ENCODE measurements at places on chromosomes 1 and 21.

- DNase-seq: peak; percentile 21
These were observed 480 bp downstream of the CADM3 start for GRCh38 chr1:159171688-159172501.

DNA sequence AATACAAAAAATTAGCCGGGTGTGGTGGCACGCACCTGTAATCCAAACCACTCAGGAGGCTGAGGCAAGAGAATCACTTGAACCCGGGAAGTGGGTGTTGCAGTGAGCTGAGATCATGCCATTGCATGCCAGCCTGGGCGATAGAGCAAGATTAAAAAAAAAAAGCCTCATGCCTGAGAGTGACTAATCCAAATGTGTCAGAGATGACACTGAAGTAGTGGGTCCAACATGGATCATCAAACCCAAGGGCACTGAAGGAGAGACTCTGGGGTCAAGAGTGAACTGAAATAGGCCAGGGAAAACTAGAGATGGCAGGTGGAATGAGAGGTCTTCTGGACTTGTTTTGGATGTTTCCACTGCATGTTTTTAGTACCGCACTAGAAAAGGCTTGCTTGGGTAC lies 10.2 kb upstream of the CACHD1 start:
- DNase-seq: no peak

DNA sequence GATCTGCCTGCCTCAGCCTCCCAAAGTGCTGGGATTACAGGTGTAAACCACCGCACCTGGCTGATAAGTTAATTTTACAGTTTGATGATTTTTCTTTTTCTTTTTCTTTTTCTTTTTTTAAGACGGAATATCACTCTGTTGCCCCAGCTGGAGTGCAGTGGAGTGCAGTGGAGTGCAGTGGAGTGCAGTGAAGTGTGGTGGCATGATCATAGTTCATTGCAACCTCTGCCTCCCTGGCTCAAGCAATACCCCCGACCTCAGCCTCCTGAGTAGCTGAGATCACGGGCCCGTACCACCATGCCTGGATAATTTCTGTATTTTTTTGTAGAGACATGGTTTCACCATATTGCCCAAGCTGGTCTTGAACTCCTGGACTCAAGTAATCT lies 84.4 kb upstream of the CXADR start:
- no peak for DNase-seq

DNA sequence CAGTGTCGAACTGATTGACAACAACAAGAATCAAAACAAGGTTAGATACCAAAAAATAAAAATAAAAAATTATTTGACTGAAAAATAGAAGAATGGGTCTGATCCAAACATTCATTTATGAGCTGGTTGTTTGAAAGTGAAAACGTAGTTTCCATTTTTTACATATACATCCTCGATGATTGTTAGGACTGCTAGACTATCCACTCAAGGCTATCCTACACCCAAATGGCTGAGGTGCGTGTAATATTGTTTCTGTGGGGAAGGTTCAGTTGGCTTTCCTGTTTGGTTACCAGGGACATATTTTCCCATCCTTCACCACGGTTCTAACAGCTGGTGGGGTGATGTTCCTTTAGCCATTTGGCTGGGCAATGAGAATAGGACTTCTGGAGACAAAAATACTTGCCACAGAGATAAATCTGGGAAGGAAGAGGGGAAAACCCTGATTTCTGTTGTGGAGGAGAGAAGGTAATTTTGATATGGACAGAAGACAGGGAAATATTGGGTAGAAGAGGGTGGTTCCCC lies 66.3 kb downstream of the MAP3K7CL start:
- DNase-seq: no peak

DNA sequence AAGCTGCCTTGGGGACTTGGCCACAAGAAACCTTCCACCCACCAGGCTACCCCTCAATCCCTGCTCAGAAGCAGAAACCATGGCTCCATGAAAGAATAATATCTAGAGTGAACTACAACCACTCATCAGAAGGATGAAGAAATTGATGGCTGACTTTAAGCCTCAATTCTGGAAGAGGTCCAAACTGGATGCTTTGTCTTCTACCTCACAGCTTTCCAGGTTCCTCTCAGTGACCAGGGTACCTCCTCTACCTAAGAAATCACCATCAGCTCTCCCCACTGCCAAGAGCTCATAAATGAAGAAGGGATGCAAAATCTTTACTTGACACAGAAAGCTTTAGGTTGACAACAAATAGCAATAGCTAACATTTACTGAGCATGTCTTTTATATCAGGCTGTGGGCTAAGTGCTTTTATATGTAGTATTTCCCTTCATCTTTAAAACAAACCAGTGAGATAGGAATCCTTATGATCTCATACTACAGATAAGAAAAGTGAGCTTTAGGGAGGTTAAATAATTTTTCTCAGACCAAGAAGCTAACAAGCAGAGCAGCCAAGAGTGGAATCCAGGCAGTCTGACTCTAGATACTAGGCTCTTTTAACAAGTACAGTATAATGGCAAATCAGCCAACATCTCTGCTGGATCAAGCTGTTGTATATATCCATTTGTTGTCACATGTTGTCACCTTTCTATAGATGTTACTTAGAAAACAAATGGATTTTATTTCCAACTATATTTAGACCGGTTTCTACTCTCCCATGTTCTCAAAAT lies 243.0 kb upstream of the SGIP1 start:
- no peak for DNase-seq

GRCh38 chr1:2021550-2021949 lies 2.4 kb downstream of the GABRD start:
- DNase-seq: no peak

DNA sequence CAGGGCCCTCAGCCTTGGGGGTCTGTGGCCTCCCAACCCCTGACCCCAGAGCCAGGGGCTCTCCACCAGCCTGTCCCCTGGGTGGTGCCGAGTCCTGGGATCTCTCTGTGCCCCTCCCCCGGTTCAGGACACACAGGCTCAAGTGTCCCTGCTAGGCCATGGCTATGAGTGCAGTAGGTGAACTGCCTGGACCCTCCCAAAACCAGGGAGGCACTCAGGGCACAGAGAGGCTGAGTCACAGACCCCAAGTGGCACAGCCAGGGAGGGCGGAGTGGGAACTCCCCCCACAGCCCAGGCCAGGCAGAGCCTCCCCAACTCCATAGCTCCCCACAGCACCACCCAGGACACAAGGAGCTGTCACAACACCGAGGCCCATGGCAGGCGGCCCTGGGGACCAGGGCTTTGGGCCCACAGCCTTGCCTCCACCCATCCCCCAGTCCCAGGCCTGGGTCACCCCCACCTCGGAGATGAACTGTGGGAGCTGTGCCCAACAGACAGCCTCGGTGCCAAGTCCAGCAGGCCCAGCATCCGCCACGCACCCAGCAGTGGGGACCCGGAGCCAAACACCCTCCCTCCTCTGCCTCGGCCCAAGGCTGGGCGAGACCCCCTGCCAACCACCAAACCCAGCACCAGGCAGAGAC lies 3.2 kb downstream of the DVL1 start:
- DNase-seq: no peak

DNA sequence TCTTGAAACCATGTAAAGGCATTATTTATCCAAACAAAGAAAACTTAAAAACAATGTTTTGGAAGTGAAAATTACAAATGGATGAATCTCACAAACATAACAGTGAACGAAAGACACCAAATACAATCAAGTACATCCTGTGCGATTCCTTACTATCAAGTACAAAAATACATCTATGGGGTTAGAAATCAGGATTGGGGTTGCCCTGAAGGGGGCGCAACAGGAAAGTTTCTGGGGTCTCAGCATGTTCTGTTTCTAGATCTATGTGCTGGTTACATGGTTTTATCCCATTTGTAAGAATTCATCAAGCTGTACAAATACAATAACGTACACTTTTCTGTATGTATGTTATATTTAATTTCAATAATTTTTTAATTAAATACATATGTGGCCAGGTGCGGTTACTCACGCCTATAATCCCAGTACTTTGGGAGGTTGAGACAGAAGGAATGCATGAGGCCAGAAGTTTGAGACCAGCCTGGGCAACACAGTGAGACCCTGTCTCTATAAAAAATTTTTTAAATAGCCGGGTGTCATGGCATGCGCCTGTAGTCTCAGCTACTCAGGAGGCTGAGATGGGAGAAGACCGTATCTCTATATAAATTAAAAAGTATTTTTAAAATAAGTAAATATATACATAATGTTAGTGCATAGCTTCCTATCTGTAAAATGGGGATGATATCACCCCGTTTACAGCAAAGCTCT lies 121.5 kb upstream of the SOD1 start:
- DNase-seq: no peak

GRCh38 chr1:164748253-164748899 lies 189.4 kb downstream of the PBX1 start:
- DNase-seq: no peak

DNA sequence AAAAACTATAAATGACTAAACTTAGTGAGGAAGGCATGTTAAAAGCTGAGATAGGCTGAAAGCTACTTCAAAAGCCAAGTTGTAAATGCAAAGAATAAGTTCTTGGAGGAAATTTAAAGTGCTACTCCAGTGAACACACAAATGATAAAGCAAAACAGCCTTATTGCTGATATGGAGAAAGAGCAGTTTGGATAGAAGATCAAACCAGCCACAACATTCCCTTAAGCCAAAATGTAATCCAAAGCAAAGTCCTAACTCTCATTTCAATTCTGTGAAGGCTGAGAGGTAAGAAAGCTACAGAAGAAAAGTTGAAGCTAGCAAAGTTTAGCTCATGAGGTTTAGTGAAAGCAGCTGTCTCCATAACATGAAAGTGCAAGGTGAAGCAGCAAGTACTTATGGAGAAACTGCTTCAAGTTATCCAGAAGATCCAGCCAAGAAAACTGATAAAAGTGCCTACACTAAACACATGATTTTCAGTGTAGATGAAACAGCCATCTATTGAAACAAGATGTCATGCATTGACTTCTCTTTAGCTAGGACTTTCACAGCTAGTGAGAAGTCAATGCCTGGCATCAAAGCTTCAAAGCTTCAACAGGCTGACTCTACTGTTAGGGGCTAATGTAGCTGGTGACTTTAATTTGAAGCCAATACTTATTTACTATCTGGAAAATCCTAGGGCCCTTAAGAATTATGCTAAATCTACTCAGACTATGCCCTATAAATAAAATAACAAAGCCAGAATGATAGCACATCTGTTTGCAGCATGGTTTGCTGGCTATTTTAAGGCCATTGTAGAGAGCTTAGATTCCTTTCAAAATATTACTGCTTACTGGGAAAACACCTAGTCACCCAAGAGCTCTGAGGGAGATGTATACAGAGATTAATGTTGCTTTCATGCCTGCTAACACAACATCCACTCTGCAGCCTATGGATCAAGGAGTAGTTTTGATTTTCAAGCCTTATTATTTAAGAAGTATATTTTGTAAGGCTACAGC lies 188.6 kb downstream of the EIF4G3 start:
- no peak for DNase-seq

GRCh38 chr1:216119600-216119999 lies 303.6 kb downstream of the USH2A start:
- DNase-seq: no peak

DNA sequence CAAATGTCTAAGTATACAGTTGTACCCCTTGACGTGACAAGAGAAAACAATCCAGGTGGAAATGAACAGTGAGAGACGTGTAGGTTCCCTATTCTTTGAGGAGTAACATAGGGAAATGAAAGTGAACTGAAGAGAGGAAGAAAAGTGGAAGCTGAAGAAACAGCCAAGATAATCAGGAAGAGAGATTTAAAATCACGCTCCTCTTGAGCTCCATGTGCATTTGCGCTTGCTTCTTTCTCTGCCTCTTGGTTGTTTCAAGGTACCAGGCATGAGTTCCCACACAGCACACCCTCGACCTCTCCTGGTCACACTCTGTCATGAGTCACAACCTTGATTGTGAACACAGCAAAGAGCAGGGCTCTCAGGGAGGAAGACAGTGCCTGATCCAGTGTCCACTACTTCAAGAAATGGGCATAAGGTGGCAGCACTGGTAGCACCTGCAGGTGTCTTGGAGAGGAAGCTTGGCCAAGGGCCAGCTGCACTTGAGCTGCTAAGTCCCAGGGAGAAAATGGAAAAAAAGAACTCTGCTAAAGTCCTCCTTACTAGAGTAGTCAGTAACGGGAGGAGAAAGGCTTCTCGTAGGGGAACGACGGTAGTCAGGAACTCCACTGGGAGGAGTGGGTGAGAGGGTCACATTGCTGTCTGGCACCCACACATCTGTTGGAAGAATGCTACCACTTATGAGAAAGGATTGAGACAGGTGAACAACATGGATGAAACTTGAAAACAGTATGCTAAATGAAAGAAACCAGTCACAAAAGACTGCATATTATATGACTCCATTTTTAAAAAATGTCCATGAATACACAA lies 18.3 kb upstream of the ARID1A start:
- DNase-seq: peak; percentile 32

- no peak for DNase-seq
These were observed 188.6 kb downstream of the ZP4 start for GRCh38 chr1:237702161-237702560.

DNA sequence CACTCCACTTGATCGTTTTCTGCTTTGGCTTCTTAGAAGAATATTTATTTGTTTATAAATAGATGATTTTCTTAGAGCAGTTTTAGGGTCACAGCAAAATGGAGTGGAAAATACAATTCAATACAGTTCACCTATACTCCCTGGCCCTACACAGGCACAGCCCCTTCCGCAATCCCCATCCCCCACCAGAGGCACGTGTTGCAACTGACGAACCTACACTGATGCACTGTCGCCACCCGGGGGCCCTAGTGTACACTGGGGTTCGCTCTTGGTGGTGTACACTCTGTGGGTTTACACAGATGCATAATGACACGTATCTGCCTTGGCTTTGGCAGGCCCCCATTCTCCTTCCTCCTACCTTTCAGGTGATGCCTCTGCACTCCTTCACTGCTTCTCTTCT lies 8.0 kb downstream of the ECHDC2 start:
- DNase-seq: no peak

Measured in GM12892 (cell line).